ENCODE measurements at places on chromosomes 12 and 14.

- no peak for DNase-seq
Observed at GRCh38 chr12:108525681-108526080, 10.6 kb downstream of the FICD start.

DNA sequence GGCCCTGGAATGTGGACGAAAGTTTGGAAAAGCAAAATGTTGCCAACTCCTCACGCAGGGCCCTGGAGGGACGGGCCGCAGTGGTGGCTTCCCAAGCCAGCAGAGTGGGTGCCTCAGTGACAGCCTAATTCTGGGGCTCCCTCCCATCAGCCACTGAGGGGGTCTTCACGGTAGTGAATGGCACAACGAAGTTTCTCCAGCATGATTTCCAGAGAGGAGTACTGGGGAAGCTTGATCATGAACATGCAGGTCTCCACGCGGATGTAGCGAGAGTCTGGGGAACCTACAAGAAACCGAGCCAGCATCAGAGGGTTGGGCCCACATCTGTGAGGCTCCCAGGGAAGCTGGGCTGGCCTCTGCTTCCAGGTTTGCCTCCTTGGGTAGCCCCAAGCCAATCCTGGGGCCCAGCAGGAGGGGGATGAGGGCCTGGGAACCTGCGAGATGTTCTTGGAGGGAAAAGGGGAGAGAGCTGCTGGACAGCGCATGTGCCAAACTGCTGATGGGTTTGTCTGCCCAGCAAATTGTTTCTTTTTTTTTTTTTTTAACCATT is 37.0 kb downstream of the TRAFD1 start:
- no peak for DNase-seq

DNA sequence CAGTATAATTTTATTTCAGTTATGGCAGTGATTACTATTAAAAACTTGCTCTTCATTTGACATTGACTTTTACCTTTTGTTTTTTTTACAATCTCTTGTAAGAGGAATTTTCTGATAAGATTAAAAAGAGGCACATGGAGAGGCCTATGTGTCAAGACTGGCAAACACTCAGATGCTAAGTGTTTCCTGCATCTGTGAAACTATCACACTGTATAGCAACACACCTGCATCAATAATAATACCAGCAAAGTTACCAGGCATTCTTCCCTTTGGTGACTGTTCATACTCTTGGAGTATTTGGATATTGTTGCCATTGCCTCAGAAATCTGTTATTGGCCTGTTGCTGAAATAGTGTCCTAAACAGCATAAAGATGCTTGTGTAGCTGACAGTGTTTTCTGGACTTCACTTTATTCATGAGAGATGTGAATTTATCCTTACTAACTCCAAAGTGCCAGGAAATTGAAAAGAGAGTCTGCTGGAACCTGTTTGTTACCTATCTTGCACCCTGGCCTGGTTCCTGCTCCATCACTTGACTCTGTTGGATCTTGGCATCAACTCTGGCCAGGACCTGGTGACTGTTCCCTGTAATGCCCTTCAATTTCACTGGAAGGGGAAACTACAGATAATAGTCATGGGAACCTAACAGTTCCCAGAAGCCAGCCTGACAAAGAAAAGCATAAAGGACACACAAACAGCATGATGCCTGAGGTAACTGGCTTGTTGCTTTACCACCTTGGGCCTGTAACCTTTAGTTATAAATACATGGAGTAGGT is 19.8 kb downstream of the SLC16A7 start:
- DNase-seq, result no peak

DNA sequence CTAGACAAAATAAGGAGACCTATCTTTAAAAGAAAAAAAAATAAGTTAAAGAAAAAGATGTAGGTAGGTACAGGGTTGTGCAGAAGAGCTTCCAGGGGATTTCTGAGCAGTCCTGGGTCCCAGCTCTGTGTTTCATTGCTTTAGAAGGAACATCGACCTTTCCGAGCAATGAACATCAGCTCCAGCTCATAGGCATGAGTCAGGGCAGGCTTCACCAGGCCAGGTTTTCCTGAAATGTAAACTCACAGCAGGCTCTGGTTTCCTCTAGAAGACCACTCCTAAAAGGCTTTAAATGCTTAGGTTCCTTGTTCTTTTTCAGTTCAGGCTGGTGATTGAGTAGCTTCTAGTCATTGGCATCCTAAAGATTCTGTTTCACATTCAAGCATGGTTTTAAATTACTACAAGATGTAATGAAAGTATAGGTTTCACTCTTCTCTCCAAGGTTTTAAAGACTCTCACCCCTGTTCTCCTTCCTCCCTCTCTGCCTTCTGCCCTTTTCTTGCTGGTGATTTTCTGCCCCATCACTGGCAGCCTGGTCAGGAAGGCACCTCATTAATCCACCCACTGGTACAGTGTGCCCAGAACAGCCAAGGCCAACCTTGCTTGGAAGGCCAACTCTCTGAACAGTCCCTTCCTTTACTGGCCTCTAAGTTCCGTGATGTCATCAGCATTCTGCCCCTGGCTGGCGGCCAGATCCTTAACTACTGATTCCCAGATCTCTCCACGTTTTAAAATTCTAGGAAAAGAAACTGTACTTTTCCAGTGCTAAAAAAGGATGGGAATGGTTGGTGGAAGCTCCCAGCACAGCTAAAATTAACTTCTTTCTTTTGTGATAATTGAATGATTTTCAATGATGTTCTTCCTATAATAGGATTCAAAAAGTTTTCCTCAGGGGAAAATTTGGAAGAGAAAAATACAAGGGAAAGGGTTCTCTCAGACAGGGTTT is 109.4 kb upstream of the HIF1A start:
- peak; percentile 46 for DNase-seq

- DNase-seq, result peak; percentile 59
Observed at GRCh38 chr12:5307065-5307464, 124.8 kb upstream of the NTF3 start.

GRCh38 chr12:1647285-1647669 is 18.2 kb downstream of the WNT5B start:
- no peak for DNase-seq

- no peak for DNase-seq
Observed at GRCh38 chr12:19382111-19382526, 57.2 kb upstream of the AEBP2 start.

DNA sequence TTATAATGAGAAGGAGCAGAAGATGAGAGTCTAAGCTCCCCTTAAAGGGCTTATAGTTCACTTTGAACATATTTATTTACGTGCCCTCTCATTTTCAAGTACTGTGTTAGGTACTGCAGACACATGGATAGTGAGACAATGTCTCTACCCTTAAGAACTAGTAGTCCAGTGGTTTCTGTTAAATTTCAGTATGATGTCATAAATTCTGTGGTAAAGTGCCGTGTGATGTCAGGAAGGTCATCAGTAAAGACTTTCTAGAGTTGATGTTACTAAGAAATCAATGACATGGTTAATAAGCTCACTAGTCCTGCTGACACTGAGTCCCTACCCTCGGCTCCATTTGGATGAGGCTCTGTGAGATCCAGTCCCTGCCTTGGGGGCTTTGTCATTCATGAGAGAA is 475.6 kb downstream of the ZFP36L1 start:
- no peak for DNase-seq

DNA sequence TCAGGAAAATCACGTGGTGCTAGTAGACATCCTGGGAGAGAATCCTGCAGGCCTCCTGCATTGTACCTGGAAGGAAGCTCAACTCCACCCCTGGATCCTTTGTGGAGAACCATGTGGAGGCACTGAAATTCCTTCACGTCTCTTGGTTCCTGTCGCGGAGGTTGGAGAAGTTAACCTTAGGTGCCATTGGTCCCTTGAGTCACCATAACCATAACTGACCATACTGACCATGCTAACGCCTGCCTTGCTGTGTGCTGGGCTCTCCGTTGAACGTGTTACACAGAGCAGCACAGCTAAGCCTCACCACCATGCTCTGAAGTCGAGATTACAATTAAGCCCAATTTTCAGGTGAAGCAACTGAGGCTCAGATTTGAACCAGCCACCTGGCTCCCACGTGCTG is 18.6 kb downstream of the C14orf132 start:
- no peak for DNase-seq

- no peak for DNase-seq
Observed at GRCh38 chr12:117098024-117098360, 1.2 kb downstream of the TESC start.

DNA sequence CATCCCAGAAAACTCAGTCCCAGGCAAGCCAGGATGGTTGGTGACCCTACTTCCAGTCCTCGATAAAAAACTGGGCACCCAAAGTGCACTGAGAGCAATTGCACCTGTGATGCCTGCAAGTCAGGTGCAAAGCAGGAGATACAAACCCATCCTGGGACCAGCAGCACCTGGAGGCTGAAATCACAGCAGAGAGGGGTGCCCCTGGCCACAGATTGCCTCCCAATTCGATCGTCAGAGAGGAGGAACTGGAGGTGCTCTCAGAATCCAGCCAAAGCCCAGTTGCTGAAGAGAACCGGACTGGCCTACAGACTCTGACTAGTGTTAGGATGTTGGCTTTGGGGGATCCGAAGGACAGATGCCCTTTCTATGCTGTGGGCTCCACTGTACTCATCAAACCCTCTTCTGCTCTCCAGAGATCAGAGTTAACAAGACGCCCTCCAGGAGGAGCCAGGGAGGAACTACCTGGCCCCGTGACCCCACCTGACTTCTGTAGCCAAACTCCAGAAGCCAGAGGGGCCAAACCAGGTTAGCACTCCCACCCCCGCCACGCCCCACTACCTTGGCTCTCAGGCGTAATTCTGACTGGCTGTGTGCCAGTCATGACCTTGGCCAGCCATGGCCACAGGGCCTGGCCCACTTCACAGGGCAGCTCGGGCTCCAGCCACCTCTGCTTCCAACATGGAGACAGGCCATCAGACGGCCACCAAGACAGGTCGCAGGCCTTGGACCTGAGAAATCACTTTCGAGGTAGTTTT is 284.5 kb upstream of the RTL1 start:
- DNase-seq, result no peak

DNA sequence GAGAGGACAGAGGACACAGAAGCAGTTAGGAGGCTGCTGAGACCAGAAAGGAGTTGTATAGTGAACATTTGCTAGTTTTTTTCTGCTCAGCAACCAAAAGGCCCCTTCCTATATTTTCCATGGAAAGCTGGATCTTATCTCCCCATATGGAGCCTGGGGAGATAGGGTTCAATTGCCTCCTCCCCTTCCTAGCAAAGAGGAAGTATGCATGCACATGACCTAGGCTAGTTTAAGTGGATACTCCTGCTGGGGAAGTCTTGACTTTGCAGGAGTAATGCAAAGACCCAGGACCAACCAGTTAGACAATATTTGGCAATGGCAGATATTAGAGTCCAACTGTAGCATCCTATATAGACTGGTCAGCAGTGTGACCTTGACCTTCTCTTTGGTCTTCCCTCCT is 15.1 kb downstream of the CHD8 start:
- no peak for DNase-seq

DNA sequence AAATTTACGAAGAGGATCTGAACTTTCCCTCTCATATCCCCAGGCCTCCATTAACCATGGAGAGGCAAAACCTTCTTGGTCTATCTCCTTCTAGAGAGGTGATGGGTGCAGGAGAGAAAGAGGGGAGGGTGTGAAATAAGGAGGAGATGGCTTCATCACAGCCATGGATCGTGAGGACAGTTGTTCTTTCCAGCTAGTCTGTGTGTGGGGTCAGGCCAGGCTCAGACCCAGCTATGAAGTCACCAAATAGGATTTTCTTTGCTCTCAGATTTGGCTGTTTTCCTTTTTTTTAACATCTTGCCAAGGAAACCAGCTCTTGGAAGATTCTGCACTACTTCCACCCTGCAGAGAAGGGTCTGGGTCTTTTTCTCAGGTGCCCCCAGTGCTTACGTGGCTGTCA is 64.9 kb upstream of the FAM181A start:
- DNase-seq, result no peak

DNA sequence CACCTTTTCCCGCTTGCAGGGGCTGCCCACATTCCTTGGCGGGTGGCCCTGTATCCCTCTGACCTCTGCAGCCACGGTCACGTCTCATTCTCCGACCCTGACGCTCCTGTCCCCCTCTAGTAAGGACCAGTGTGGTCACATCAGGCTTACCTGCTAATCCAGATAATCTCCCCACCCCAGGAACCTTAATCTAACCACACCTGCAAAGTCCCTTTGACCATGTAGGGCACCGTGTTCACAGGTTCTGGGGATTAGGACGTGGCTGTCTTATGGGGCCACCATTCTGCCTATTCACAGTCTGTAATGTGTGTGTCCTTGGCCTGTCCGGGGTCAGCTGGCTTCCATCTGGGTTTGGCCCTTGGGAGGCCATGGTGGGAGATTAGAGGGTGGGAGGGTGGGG is 368.9 kb downstream of the AACS start:
- no peak for DNase-seq

DNA sequence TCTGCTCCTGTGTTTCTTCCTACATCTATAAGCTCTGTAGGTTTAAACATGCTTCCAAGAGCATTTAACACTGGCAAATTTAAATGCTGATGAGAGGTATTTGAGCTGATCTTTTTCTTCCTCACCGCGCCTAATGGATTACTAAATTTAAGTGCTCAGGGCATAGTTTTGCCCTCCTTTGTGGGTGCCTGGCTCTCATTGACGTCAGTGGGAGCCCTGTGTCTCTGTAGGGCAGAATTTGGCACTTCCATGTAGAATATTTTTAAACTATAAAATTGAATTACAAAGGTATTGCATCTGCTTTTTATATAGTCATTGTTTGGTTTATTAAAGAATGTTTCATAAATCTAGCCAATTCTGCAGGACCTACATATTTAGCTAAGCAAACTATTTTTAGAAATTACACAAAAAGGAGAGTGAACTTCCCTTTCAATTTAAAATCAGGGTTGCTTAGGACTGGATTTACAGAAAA is 444.8 kb downstream of the AEBP2 start:
- DNase-seq, result no peak

DNA sequence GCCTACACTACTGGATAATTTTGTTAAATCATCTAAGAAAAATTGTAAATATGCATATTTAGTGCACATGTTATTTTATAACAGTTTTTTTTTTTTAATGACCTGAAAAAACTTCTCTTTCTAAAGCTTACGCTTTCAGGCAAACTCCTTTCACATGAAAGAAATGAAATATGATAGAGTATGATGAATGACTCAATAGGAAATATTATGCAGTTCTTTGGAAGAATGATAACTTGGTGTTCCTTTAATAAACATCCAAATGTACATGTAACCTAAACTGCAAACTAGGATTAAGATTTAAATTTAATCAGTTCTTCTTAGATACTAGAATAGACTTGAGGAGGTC is 136.6 kb downstream of the FGD4 start:
- no peak for DNase-seq

- peak; percentile 89 for DNase-seq
Observed at GRCh38 chr14:96204151-96205058, at the start of gene BDKRB2. Gene BDKRB2 (plus strand): TSS chr14:96204839. CDS start chr14:96237108, 32,269 bp downstream.

- DNase-seq, result peak; percentile 20
Observed at GRCh38 chr12:108939594-108939993, 59.7 kb downstream of the DAO start.

All from small intestine (tissue), 16 donors.